Progenitor cell of endocrine pancreas (in vitro differentiated cells): ENCODE measurements at places on chromosomes 6 and 20. TPM values are rescaled to one million over a fixed set of nuclear protein-coding genes. Genes with fewer than 3 reads are reported as not detected.
A peak's percentile ranks its signal among the peaks of the same experiment; 100 is the strongest.

GRCh38 chr20:63036291-63036690 lies 29.5 kb upstream of the BHLHE23 start:
- H3K4me3 ChIP-seq, result no peak overlapping the region
- peaks cover 6% of the 10 kb centered on the region for H3K4me1 ChIP-seq
- H3K36me3 ChIP-seq, result no peaks in the 10 kb centered on the region
- H3K27me3 ChIP-seq, result peaks cover 61% of the 10 kb centered on the region
- no peak overlapping the region for H3K27ac ChIP-seq

GRCh38 chr20:4546786-4547185 lies 174.9 kb upstream of the PRND start:
- H3K4me3 ChIP-seq, result no peak overlapping the region
- H3K27me3 ChIP-seq, result no peaks in the 10 kb centered on the region
- DNase-seq, result no peak
- peaks cover 2% of the 10 kb centered on the region for H3K4me1 ChIP-seq

The PI3 gene
- total RNA-seq, result not detected in 2 replicates

The OLIG3 gene
- not detected in 2 replicates for total RNA-seq

The ZBTB12 gene
- 47.1 and 55.5 TPM in 2 replicates for total RNA-seq

DNA sequence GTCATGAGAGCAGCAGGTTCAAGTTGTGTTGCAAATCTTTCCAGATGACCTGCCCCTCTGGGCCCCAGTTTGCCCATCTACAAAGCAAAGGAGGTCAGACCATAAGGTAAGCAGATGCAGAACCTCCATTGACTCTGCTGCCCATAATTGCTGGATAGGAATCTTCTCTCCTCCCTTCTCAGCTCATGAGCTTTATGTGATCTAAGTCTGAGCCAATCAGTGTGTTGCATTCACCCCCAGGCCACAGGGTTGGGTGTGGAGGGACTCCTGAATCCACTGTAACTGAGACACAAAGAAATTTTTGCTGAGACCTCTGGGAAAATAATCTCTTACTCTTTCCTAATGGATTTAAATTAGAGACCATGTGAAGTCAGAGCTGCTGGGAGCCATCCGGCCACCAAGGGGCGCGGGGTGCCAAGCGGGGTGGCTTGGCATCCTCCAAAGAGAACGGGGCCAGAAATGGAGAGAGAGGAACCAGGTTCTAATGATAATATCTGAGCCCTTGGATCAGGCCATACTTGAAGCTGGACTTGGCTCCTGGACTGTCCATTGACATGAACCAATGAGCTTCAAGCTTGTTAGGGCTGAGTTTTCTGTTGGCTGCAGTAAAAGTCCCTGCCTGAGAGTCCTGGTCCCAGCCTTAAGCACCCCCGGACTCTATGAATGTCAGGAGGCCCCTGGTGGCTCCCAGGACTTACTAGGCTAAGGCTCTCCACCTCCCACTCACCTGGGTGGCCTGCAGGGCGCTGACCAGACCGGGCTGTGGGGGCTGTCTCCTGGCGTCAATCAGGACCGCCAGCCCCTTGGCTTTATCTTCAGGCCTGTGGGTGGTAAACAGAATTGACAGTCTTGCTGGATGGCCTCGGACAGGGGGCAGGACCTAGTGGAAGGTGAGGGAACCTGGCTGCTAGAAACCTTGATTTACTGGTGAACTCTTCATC lies 32.8 kb downstream of the KIAA1755 start:
- no peak for DNase-seq
- H3K27ac ChIP-seq, result no peak overlapping the region
- H3K4me3 ChIP-seq, result no peak overlapping the region
- H3K4me1 ChIP-seq, result no peaks in the 10 kb centered on the region
- no peaks in the 10 kb centered on the region for H3K36me3 ChIP-seq

- H3K36me3 ChIP-seq, result peaks cover 13% of the 10 kb centered on the region
- peak overlapping the region; percentile 22 for H3K4me3 ChIP-seq
- H3K27me3 ChIP-seq, result no peaks in the 10 kb centered on the region
- H3K27ac ChIP-seq, result peak overlapping the region; percentile 65
- H3K4me1 ChIP-seq, result peaks cover 21% of the 10 kb centered on the region
These were observed 271.2 kb downstream of the PRL start for GRCh38 chr6:22025468-22026163.

The SESN1 gene
- 23.9 and 31.0 TPM in 2 replicates for total RNA-seq

The CFAP61 gene
- 2.2 and 2.6 TPM in 2 replicates for total RNA-seq

DNA sequence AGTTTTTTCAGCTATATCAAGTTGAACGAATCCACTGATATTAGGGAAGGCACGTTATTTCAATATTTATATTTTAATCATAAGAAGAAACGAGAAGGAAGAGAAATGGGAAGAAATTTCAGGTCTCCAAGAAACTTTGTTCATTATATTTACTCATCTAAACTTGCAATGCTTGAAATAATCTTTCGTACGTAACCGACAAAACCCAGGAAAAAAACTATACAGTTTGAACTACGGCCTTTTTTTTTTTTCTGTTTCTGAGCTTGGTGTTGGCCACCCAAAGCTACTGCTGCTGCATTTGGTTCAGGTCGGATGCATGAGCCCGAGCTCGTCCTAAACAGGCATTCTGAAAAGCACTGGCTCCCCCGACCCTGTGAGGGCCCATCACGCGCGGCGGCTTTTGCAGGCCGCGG lies 548 bp downstream of the PERP start:
- H3K4me3 ChIP-seq, result peak overlapping the region; percentile 96
- H3K27ac ChIP-seq, result peak overlapping the region; percentile 99
- H3K36me3 ChIP-seq, result peaks cover 13% of the 10 kb centered on the region

The ADGRF5 gene
- total RNA-seq, result 0.04 TPM in 1 of 2 replicates, not detected in the other

DNA sequence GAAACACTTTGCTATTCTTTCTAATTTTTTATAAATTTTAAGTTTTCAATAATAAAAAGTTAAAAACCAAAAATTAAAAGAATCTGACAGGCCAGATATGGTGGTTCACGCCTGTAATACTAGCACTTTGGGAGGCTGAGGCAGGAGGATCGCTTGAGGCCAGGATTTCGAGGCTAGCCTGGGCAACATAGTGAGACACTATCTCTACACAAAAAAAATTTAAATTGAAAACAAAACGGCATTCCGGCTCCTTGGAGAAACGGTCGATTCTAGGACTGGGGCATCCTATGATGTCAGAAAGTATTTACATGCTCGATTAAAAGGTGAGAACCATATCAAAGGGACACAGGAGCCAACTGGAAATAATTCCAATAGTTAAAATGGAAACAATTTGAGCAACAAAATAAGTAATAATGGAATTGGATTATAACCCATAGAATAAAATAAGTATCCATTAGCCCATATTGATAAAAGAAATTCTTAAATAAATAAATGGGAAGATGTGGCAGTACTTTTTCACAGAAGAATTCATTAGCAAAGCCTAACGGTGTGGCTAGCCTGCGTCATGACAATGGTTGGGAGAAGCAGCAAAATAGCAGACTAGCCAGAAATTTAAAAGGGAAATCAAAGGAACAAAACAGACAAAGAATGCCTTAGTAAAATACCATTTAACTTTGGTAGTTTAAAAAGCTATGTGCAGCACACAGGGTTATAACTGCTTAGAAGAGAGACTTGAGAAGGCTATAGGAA lies 21.3 kb downstream of the HLA-E start:
- peaks cover 21% of the 10 kb centered on the region for H3K27me3 ChIP-seq
- no peak overlapping the region for H3K4me3 ChIP-seq
- H3K36me3 ChIP-seq, result no peaks in the 10 kb centered on the region
- H3K27ac ChIP-seq, result no peak overlapping the region

The C6orf58 gene
- not detected in 2 replicates for total RNA-seq

The TPX2 gene
- 71.9 and 77.0 TPM in 2 replicates for total RNA-seq

- H3K27me3 ChIP-seq, result peaks cover 13% of the 10 kb centered on the region
- no peak overlapping the region for H3K4me3 ChIP-seq
- no peak for DNase-seq
These were observed 159.2 kb upstream of the CST7 start for GRCh38 chr20:24789877-24790276.

DNA sequence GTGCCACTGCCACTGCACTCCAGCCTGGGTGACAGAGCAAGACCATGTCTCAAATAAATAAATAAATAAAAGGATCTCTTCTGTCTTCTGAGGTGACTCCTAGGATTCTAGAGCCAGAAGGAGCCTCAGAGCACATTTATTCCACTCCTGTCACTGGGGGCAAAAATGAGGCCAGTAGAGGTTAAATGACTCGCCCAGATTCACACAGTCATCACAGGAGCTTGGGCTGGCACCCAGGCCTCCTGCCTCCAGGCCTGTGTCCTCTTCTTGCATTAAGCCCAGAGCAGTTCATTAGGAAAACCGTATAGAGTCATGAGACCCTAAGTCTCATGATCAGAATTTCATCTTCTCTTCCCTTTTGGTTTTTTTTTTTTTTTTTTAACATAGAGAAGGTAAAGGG lies 243.3 kb downstream of the NRN1 start:
- H3K27ac ChIP-seq, result no peak overlapping the region
- H3K4me3 ChIP-seq, result no peak overlapping the region
- H3K4me1 ChIP-seq, result no peaks in the 10 kb centered on the region
- H3K36me3 ChIP-seq, result no peaks in the 10 kb centered on the region
- no peak for DNase-seq
- no peaks in the 10 kb centered on the region for H3K27me3 ChIP-seq

The MATN4 gene
- total RNA-seq, result 0.20 TPM in 1 of 2 replicates, not detected in the other

DNA sequence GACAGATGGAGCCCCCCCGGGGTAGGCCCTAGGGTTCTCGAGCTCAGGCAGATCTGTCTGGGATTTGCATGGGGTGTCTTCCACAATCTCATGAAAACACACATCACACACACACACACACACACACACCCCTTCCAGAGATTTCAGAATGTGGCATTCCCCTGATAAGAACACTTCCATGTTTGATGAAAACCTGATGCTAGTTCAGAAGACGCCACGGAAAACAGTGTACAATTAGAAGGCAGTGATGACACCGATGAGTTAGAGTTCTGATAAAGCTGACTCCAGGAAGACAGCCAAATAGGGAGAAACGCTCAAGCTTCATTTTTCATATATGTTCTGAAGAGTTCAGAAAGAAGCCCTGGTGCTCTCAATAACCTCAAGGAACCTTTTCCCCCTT lies 438.7 kb upstream of the JARID2 start:
- peaks cover 3% of the 10 kb centered on the region for H3K36me3 ChIP-seq
- H3K4me3 ChIP-seq, result no peak overlapping the region
- H3K27me3 ChIP-seq, result peaks cover 10% of the 10 kb centered on the region
- H3K4me1 ChIP-seq, result peaks cover 5% of the 10 kb centered on the region
- no peak for DNase-seq
- H3K27ac ChIP-seq, result no peak overlapping the region

DNA sequence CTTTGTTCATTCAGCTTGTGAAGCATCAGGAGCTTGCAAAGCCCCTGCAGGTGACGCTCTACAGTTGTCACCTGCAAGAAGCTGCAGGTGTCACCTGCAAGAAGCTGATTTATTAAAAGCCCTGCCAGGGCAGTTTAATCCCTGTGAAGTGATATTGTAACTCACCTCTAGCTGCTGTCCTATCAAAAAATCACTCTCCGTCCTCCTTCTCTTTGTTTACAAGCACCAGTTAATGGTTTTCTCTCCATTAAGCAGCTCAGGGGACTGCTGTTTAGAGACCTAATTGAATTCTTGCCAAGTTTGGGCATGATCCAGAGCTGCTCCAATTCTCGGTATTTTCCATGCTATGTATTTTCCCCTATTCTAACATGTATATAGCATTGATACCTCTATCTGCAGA lies 345.9 kb downstream of the ARHGAP18 start:
- H3K4me3 ChIP-seq, result no peak overlapping the region
- no peaks in the 10 kb centered on the region for H3K36me3 ChIP-seq
- no peak overlapping the region for H3K27ac ChIP-seq

DNA sequence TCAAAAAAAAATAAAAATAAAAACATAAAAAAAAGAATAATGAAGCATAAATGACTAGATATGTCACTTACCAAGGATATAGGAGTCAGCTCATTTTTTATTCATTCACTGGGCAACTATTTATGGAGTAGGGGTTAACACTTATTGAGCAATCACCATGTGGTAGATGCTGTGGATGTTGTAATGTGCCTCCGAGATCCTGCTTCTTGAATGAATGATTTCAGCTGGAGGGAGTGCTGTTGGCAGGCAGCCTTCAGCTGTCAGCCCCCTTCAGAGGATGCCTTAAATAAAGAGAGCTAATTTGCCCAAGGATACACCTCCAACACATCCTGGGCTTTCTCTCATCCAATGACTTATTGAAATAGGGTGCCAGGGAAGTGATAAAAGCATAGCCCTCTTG lies 229.5 kb upstream of the DTNBP1 start:
- H3K4me1 ChIP-seq, result peaks cover 5% of the 10 kb centered on the region
- peaks cover 22% of the 10 kb centered on the region for H3K27me3 ChIP-seq
- H3K36me3 ChIP-seq, result no peaks in the 10 kb centered on the region
- no peak overlapping the region for H3K4me3 ChIP-seq

DNA sequence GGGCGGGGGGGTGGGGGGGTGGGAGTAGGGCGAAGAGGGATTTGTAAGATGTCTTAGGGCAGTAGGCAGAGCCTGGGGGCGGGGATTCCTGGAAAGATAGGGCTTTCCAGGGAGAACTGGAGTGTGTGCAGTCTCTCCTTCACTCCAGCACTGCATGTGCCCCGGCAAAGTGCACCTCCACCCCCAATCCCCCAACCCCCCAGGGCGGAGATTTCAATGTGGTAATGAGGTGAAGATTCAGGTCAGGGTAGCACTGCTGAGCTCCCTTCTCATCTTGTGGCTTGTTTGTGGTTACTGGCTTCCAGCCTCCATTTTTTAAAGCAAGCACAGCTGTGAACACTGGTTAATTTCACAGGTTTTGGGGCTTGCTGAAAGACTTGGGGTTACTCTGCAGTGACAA lies 5.9 kb downstream of the TMEM239 start:
- H3K4me1 ChIP-seq, result peaks cover 9% of the 10 kb centered on the region
- no peaks in the 10 kb centered on the region for H3K36me3 ChIP-seq
- H3K27me3 ChIP-seq, result peaks cover 53% of the 10 kb centered on the region
- no peak overlapping the region for H3K27ac ChIP-seq
- DNase-seq, result no peak

DNA sequence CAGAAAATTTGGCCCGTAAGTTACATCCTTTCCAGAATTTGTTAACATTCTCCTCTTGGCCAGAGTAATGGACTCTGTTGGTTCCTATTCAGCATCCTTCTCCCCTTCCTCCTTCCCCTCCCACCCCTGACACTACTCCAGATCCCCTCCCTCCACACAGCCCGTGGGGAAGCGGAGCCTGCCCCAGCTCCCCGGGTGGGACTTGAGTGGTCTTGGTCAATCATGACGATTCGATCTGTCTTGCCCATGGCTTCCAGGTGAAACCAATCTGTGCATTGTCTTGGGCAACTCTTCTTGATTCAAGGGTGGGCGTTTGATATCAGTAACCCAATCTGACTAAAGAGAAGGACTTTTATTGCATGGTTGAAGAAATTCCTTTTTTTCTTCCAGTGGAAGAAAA lies 143.9 kb downstream of the ANKRD60 start:
- no peak for DNase-seq
- H3K36me3 ChIP-seq, result no peaks in the 10 kb centered on the region

GRCh38 chr6:137794516-137795201 lies 72.4 kb upstream of the TNFAIP3 start:
- H3K4me3 ChIP-seq, result no peak overlapping the region
- peaks cover 17% of the 10 kb centered on the region for H3K4me1 ChIP-seq
- no peak overlapping the region for H3K27ac ChIP-seq
- no peaks in the 10 kb centered on the region for H3K36me3 ChIP-seq
- no peaks in the 10 kb centered on the region for H3K27me3 ChIP-seq
- no peak for DNase-seq
